H9 (cell line): ENCODE measurements at places on chromosomes 12 and 14.

GRCh38 chr14:58762629-58763028, 124.9 kb downstream of the DACT1 start:
- no peak overlapping the region for H3K4me3 ChIP-seq
- DNase-seq: no peak
- H3K36me3 ChIP-seq: no peaks in the 10 kb centered on the region
- no peak overlapping the region for H3K27ac ChIP-seq
- peaks cover 5% of the 10 kb centered on the region; the same call in 1 of the 2 replicates for H3K27me3 ChIP-seq

- no peaks in the 10 kb centered on the region for H3K36me3 ChIP-seq
- no peak overlapping the region for H3K4me3 ChIP-seq
- 0 out of 2 replicates have a peak, but pooled peaks cover 3% of the 10 kb centered on the region for H3K4me1 ChIP-seq
Measured at GRCh38 chr12:97005174-97005573, 98.1 kb downstream of the NEDD1 start.

DNA sequence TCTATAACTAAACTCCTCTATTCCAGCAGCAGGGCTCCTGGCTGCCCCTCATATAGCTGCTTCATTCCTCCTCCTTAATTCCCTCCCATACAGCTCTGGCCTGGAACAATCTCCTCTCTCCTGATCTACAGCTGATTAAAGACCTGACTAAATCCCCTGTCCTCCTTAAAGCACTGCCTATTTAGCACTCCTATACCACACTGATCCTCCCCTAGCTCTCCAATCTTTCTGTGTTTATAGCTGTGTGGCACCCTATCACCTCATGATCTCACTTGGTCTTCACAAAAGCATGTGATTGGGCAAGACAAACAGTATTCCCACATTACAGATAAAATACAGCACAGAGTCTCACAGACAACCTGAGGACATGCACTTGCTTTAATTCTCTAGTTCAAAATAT, 17.4 kb downstream of the FMNL3 start:
- H3K4me3 ChIP-seq: no peak overlapping the region
- H3K4me1 ChIP-seq: no peaks in the 10 kb centered on the region; the same call in 1 of the 2 replicates
- no peaks in the 10 kb centered on the region for H3K27me3 ChIP-seq
- H3K27ac ChIP-seq: no peak overlapping the region

DNA sequence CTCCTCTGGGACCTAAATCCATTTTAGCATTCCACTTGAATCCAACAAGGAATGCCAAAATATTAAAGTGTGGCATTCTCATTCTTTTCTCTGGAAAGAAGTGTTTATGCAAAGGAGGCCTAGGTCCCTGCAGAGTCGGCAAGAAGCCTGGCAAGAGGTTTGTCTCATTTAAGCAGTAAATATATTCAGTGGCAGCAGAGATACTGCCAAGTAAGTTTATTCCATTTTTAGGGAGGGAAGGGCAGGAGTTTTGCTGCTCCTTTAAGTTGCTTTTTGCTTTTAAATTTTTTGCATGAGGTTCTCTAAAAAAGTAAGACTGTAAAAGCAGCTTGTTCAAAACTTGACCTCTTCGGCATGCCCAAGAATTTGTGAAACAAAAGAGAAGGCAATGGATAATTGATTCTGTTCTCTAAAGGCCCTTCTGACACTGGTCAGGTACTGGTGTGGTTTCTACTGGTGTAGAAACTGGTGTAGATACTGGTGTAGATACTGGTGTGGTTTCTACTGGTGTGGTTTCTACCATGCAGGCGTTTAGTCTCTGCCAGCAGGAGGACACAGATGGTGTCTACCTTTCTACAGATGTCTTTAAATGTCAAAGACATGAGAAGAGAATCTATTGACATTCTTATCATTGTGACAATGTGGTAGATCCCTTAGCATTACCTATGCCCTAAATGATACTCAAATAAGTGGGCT, 107.3 kb downstream of the SAMD4A start:
- no peak for DNase-seq
- H3K4me3 ChIP-seq: no peak overlapping the region
- H3K27ac ChIP-seq: peak overlapping the region; percentile 25
- H3K27me3 ChIP-seq: no peaks in the 10 kb centered on the region
- H3K4me1 ChIP-seq: peaks cover 19% of the 10 kb centered on the region

- H3K36me3 ChIP-seq: no peaks in the 10 kb centered on the region
- H3K4me3 ChIP-seq: no peak overlapping the region
- no peaks in the 10 kb centered on the region for H3K4me1 ChIP-seq
- no peak for DNase-seq
- no peak overlapping the region for H3K27ac ChIP-seq
Measured at GRCh38 chr14:97005934-97006333, 208.8 kb downstream of the VRK1 start.

- DNase-seq: no peak
- no peaks in the 10 kb centered on the region; the same call in 1 of the 2 replicates for H3K27me3 ChIP-seq
- no peak overlapping the region for H3K4me3 ChIP-seq
- no peak overlapping the region for H3K27ac ChIP-seq
Measured at GRCh38 chr12:112836736-112837628, 45.4 kb downstream of the RPH3A start.

DNA sequence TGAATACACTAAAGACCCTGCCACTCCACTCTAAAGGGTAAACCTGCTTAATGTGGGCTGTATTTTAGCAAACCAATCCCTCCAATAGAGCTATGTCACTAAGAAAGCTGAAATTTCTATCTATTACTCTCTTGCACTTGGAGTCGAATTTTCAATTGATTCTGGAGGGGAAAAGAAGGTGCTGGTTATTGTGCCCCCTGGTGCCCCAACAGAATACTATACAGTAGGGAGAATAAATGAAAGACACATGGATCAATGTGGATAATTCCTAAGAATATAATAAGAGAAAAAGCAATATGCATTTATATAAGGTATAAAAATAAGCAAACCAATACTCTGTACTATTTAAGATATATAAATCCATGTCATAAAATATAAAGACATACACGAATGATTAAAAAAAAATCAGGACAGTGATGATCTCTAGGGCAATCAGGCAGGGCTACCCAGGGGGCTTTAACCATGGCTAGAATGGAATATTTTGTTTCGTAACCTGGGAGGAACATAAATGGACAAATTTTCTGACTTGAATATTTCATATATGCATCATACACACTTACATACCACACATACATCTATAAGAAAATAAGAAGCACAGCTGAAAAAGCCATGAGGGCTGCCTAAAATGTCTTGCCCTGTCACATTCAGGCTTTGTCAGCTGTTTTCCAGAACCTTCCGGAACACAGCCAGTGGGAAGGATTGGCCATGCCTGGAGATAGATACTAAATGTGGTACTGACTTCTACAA, 54.4 kb downstream of the EFCAB11 start:
- no peaks in the 10 kb centered on the region for H3K4me1 ChIP-seq
- H3K36me3 ChIP-seq: no peaks in the 10 kb centered on the region
- no peaks in the 10 kb centered on the region for H3K27me3 ChIP-seq
- DNase-seq: no peak
- H3K4me3 ChIP-seq: no peak overlapping the region

GRCh38 chr12:7787574-7788293, 1.5 kb upstream of the NANOG start:
- peak; percentile 90 for DNase-seq
- no peaks in the 10 kb centered on the region for H3K27me3 ChIP-seq
- peaks cover 29% of the 10 kb centered on the region for H3K36me3 ChIP-seq
- H3K27ac ChIP-seq: peak overlapping the region; percentile 21
- peak overlapping the region; percentile 89 for H3K4me3 ChIP-seq
- H3K4me1 ChIP-seq: no peaks in the 10 kb centered on the region; the same call in 1 of the 2 replicates

DNA sequence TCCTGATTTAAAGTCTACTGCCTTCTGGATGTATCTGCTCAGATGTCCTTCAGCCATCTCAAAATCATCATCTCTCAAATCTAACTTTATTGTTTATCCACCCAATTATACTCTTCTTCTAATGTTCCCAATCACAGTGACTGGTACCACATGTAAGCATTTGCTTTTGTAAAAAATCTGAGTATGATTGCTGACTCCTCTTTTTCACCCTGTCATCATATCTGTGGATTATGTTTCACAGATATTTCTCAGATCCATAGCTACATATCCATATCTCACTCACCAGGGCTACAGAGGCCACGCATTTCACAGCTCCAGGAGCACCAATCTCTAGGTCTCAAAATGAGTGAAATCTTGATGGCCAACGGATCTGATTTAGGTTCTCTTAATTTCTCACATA, 76.1 kb downstream of the DHRS2 start:
- H3K27ac ChIP-seq: no peak overlapping the region
- H3K4me1 ChIP-seq: no peaks in the 10 kb centered on the region
- no peak for DNase-seq
- no peaks in the 10 kb centered on the region for H3K36me3 ChIP-seq
- H3K4me3 ChIP-seq: no peak overlapping the region
- H3K27me3 ChIP-seq: no peaks in the 10 kb centered on the region

DNA sequence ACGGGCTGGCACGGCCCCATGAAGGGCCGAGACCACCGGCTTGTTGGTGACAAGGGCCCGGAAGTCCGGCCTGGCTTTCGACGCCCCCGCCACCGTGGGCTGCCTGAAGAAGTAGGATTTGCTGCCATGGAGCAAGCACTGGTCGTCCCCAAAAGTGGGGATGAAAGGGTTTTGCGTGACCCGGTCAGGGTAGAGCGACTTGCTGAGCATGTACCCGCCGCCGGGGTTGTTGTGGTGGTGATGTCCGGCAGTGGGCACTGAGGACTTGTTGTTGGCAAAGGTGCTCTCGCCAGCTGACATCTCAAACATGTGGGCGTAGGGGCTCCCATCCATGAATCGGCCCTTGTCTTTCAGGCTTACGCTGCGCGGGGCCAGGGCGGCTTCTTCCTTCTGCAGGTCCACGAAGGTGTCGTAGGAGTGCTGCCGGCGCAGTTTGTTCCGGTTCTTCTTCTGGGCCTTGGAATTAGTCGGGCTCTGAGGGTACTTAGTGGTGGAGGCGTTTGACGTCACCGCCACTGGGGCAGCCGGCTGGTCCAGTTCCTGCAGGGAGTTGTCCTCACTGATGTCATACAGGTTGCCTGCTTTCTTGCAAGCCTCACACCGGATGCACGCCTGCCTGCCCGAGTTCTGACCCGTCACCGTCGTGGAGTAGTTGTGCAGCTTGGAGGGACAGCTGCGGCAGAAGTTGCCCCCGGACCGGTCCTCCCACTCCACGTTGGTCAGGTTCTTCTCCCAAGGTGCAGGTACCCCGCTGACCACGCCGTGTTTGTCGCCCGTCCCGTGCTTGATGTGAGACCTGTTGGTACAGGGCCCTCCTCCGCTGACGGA, 366.6 kb downstream of the EMP1 start:
- H3K27me3 ChIP-seq: no peaks in the 10 kb centered on the region
- no peaks in the 10 kb centered on the region for H3K4me1 ChIP-seq
- H3K4me3 ChIP-seq: no peak overlapping the region
- H3K27ac ChIP-seq: no peak overlapping the region
- H3K36me3 ChIP-seq: peaks cover 10% of the 10 kb centered on the region

- no peak overlapping the region for H3K27ac ChIP-seq
Measured at GRCh38 chr14:32430326-32430725, 101.2 kb downstream of the AKAP6 start.
